ENCODE measurements at places on chromosomes 11 and 22.

GRCh38 chr11:1473011-1473628 lies 13.5 kb downstream of the MOB2 start:
- DNase-seq: no peak

DNA sequence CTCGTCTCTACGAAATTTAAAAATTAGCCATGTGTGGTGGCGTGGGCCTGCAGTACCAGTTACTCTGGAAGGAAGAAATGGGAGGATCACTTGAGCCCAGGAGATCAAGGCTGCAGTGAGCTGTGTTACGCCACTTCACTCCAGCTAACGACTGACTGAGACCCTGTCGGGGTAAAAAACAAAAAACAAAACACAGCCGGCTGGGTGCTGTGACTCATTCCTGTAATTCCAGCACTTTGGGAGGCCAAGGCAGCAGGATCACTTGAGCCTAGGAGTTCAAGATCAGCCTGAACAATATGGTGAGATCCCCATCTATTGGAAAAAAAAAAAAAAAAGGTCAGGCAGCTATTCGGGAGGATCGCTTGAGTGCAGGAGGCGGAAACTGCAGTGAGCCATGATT lies 2.4 kb downstream of the PAFAH1B2 start:
- no peak for DNase-seq

DNA sequence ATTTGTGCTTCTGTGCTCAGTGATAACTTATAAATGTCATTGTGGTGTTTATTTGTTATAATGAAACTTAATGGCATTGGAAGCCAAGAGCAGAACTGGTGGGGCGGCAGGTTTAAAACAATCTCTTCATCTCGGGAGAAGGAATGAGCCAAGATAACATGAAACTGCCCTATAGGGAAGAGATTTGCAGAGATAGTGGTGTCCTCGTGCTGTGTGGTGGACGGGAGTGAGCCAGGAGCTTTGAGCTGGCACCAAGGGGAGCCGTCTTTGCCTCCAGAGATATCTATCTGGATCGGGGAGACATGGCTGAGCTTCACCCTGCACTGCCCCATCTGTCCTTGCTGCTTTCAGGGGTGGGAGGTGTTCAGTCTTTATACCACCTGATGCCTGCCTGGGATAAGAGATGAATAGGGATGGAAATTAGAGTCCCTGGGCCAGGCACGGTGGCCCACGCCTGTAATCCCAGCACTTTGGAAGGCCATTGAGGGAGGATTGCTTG lies 189.6 kb downstream of the ST3GAL4 start:
- no peak for DNase-seq

DNA sequence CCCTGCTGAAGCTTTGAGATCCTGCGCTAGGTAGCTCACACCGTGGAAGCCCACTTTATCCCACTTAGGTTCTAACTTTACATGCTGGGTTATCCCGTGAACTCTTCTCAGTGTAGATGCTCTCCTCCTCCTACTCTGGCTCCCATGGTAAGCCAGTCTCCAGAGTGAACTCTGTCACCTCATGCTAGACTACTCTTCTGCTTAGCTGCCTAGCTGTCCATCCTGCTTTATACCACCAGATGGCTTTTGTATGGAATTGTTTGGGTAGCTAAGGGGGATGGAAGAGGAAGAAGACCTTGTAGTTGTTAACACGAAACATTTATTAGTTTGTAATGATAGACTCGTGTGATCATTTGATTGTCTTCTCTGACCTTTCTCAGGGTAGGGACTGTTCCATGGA lies 46.8 kb downstream of the EMSY start:
- DNase-seq: no peak

DNA sequence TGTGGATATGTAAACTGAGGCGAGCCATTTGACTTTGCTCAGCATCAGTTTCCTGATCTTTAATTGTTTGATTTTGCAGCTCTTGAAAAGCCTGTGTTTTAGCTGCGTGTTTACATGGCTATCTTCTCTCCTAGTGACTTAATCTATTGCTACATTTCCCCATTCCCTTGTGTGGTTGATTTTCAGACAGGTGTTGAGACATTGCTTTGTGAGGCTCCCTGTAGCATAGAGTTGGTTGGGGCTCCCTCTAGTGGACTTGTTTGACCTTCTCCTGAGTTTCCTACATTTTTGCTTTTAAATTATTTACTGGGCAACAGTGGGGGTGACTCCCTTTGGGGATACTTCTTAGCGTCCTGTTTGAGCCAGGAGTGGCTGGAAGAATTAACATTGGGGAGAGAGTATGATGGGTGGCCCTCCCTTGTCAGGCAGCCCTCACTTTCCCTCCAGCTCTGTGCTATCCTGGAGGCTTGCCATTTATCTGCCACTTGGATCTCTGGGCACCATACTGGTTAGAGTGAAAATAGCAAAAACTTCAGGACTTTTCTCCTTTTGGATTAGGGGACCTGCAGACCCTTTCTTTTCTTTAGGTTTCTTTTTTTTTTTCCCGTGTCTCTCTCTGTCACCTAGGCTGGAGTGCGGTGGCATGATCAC lies 9.2 kb upstream of the CBL start:
- peak; percentile 46 for DNase-seq

DNA sequence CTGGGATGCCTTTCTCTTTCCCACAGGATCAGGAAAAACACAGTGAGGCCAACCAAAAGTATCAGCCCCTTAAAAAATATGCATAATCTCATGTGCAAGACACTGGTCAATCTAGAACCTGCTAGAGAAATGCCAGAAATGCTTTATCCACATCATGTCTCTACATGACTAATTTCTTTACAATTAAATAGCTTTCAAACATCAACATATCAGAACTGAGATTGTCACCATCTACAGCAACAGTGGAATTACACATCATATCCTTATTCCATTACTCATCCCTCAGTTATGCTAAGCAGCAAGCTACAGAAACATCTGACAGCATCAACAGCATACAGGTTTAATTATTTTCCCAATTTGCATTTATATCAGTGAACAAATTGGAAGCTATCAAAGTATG lies 78.8 kb downstream of the DDIAS start:
- no peak for DNase-seq
